ENCODE measurements at places on chromosomes 4 and X.

- DNase-seq = no peak
These were observed 1420.5 kb downstream of the PCDH7 start for GRCh38 chr4:32140636-32141035.

- DNase-seq = no peak
These were observed 37.2 kb upstream of the PTPN13 start for GRCh38 chr4:86556791-86557415.

GRCh38 chr4:108336076-108336475, 167.3 kb upstream of the LEF1 start:
- DNase-seq = no peak

GRCh38 chr4:86058621-86059020, 301.2 kb downstream of the MAPK10 start:
- DNase-seq = no peak

- no peak for DNase-seq
These were observed 32.7 kb upstream of the MXRA5 start for GRCh38 chrX:3379111-3379510.

DNA sequence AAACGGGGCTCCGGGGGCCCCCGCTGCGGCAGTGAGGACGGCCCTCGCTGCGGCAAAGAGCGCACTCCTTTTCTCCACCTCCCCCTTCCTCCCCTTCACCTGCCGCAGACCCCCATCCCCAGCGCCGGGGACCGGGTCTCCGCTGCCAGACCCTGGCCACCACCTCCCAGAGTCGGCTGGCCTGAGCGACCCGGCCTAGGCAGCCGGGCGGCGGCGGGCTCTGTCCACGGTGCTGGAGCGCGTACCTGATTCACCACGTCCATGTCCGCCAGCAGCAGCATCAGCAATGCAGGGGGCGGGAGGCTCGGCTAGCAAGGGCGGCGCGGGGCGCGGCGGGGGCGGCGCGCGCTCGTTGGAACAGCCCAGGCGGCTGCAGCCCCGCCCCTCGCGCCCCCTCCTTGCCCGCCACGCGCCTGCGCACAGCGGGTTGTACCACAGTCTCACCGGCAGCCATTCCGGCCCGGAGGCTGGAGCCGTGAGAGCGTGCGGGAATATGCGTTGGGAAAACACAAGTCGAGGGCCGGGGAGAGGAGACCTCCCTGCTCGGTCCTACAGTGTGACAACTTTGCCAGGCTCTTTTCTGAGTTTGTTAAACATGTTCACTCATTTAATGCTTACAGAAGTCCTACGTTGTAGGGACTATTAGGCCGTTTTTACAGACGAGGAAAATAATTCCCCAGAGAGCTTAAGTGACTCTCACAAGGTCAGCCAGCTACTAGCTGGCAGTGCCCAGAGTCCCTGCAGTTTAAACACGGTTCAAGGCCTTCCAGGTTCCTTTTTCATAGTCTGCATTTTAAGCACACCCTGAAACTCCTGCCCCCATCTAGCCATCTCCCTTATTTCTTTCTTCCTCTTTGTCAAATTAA, at the start of gene SYP:
TSS of gene SYP (minus strand) at position 288 of the 866 bp plus-strand sequence. CDS start at position 281, 7 bp downstream.
- peak; percentile 71 for DNase-seq

GRCh38 chr4:7956270-7956808, 16.7 kb upstream of the AFAP1 start:
- no peak for DNase-seq

DNA sequence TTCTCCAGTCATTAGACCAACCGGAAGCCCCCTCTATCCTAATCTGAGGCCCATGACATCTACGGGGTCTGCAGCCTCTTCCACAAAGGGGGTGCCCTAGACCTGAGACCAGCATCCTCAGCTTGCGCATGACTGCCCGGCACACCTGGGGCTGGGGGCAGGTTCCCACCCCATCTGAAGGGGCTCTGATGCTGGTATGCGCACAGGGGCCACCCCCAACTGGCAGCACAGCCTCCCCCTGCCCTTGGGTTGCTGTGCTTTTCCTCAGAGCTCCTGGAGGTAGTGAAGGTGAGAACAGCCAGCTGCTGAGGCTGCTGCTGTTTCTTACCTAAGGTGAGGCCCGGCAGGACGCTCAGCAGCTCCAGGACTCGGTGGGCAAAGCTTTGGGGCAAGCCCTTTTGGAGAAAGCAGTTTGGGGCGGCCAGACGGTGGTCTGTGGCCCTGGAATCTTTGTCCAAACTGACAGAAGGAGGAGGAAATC, 18.9 kb upstream of the CPLX1 start:
- no peak for DNase-seq

- DNase-seq = no peak
These were observed 56.2 kb downstream of the LRRC66 start for GRCh38 chr4:51963841-51964517.

GRCh38 chr4:26126143-26126718, 194.6 kb upstream of the RBPJ start:
- DNase-seq = no peak

Data from Jurkat, Clone E6-1 (cell line).